Stimulated activated CD8-positive, alpha-beta memory T cell treated with anti-CD3 and anti-CD28 coated beads, Interleukin-15, amount 100 ng/mL, for 1 hour (primary cell): ENCODE measurements at places on chromosomes 1 and 21.

DNA sequence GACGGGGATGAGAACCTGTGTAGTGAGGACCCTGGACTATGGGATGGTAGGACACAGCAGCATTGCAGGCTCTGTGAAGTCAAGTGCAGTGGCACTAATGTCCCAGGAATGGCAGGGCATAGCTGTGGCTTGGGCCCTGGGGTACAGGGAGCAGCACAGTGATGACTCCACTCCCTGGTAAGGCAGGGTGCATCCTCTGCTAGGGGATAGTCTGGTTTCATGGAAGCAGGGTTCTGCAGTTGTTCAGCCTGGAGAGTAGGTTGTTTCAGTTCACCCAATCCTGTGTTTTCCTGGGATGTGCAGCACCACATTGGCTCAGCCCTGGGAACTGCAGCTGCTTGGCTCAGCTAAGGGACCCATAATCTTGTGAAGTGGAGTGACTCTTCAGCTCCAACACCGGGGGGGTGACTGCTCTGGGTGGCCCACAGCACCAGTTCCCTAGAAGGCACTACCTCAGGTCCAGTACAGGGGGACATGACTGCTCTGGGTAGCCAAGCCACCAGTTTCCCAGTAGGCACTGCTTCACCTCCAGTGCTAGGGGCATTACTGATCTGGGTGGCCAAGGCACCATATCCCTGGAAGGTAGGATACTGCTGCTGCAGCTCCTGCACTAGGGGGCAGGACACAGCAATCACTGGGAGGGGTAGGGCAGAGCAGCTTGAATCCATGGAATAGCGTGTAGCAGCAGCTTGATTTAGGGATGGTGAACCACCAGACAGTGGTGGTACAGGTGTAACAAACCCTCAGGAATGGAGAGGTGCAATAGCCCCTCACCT, 15.3 kb upstream of the C1orf185 start:
- DNase-seq, result no peak

- DNase-seq, result no peak
These were observed 107.3 kb downstream of the CLEC20A start for GRCh38 chr1:178389441-178389840.

DNA sequence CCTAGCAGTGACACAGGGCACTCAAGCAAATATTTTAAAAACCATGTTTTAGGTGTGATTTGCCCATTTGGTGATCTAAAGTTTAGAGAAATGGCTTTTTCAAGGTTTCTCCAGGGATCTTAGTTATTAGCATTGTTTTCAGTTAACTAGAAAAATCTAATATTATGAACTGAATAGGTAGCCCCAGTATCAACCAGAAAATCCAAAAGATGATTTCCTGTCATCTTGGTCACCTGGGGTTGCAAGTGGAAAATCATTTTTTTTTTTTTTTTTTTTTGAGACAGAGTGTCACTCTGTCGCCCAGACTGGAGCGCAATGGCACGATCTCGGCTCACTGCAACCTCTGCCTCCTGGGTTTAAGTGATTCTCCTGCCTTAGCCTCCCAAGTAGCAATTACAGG, 106.6 kb upstream of the FMN2 start:
- DNase-seq, result no peak

DNA sequence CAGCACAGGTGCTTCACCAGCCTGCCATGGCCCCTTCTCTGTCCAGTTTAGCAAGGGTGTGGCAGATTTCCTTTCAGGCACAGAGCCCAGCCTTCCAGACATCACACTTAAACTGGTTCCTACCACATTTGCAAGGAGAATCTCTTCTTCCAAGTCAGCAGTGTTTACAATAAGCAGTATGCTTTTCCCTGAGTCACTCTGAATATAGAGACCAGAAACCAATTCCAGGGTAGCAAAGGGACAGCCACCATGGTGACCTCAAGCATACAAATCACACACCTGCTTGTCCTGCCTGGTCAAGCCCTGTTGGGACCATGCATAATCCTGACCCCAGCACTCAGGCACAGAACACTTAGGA, 8.7 kb upstream of the CBR3 start:
- no peak for DNase-seq

GRCh38 chr1:229065613-229066012, 205.3 kb upstream of the RAB4A start:
- DNase-seq, result no peak

- no peak for DNase-seq
These were observed 27.1 kb upstream of the LEPR start for GRCh38 chr1:65393347-65393746.

GRCh38 chr1:113811156-113811887, 954 bp downstream of the RSBN1 start:
- no peak for DNase-seq

DNA sequence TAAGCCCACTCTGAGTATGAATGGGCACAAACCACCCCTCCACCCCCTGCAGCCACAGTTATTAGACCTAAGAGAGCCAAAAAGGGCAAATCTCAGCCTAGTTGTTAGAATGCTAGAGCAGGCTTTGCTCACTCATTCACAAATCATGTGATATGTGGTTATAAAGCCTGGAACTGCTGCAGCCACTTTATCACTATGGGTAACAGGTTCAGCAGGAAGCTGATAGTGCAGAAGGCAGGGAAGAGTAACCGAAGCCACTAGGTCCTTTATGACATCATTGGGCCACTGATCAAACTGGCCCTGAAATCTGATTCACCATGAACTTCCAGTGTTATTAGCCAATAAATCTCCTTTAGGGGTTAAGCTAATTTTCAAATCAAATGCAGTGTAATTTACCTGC, 134.7 kb downstream of the GRIK1 start:
- no peak for DNase-seq
